ENCODE measurements at places on chromosomes 5 and 9.

- DNase-seq: no peak
Observed at GRCh38 chr5:1504617-1505016, 19.1 kb downstream of the LPCAT1 start.

GRCh38 chr5:38234737-38235136 is 23.6 kb upstream of the EGFLAM start:
- no peak for DNase-seq

DNA sequence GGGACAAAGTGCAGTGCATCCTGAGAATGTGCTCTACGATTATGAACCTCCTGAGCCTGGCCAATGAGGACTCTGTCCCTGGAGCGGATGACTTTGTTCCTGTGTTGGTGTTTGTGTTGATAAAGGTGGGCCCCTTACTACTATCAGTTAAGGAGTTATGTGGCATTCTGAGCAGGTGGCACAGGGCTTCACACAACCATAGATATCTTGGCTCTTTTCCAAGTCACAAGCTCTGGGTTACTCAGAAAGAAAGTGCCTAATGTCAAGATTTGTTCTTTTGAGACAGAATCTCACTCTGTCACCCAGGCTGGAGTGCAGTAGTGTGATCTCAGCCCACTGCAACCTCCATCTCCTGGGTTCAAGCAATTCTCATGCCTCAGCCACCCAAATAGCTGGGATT is 99.0 kb downstream of the GAPVD1 start:
- no peak for DNase-seq

DNA sequence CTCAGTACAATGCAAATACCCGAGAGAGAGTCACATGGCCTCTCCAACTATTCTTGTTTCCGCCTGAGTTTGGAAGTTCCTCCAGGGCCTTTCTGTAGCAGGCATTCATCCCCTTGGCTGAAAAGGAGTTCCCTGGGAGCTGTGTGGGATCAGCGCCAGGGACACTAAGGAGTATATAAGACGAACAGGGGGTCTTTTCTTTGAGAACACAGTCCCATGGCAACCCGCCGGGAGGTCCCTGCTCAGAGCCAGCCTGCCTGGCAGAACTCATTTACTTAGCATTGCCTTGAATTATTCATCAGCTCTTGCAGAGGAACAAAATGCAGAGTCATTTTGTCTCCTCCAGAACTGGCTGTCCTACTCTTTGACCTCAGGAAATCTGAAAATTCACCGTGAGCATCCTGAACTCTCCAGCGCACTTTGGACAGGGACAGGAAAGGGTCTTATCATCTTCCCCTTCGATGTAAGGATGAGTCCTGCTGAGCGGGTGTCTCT is 120.4 kb upstream of the OSMR start:
- no peak for DNase-seq

- no peak for DNase-seq
Observed at GRCh38 chr5:79032782-79033181, 36.7 kb downstream of the DMGDH start.
